ENCODE measurements at places on chromosomes 11 and 22. TPM values are rescaled to one million over a fixed set of nuclear protein-coding genes. Genes with fewer than 3 reads are reported as not detected.

- DNase-seq = no peak
These were observed 28.4 kb upstream of the SCN3B start for GRCh38 chr11:123682696-123683410.

- no peak for DNase-seq
These were observed 14.3 kb downstream of the PI4KA start for GRCh38 chr22:20844055-20845037.

DNA sequence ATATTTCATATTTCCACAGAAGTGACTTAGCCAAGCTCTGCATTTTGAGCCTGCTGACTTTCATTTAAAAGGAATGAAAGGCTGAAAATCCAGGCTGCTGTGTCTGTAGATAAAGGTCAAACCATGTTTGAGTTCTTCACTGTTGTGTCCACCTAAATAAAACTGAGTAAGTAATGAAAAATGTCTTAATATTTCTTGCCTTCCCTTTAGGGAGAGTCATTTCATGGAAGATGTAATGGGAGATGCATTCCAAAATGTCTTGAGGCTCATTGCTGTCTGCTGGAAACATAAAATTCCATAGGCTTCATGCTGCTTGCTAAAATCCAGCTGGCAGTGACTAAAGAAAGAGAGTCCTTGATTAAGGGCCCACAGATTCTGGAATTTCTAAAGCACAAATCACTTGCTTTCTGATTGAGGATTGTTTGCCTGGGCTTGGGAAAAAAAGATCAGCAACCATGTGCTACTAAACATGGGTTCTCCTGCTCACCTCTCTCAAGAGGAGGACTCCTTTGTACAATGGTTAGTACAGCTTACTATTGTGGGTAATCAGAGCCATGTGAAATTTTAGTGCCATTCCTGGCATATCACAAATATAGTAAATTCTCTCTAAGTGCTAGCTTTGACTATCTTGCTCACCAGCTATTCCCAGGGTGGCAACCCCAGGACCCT, 56.9 kb downstream of the PANX1 start:
- no peak for DNase-seq

GRCh38 chr22:17866621-17867020, 92.4 kb upstream of the BID start:
- DNase-seq = no peak

- DNase-seq = no peak
These were observed 16.4 kb upstream of the KCTD14 start for GRCh38 chr11:78039391-78039918.

CELSR1 gene
- 9.5 TPM for total RNA-seq

SOX10 gene
- total RNA-seq = not detected

All from glomerular endothelial cell (primary cell).